ENCODE measurements at places on chromosomes 7 and 10.

DNA sequence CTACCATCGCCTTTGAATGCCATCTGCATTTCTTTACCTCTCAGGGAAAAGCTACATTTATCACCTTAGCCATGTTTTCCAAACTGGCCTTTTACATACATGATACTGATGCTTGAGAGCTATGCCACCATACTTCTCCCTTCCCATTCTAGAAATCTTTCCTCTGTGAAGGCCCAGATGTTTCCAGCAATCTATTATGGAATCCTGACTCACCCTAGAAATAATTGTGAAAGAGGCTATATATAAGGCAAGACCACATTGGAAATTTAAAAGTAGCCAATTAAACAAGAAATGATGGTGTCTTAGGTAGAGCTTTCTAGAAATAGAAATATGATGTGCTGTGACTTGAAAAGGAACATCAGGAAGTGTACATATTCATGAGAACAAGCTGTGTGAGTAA lies 389.7 kb downstream of the INHBA start:
- no peak for DNase-seq

GRCh38 chr10:133131734-133132472 lies 28.1 kb upstream of the KNDC1 start:
- no peak for DNase-seq

- no peak for DNase-seq
These were observed 665.4 kb downstream of the AUTS2 start for GRCh38 chr7:70263471-70264255.

DNA sequence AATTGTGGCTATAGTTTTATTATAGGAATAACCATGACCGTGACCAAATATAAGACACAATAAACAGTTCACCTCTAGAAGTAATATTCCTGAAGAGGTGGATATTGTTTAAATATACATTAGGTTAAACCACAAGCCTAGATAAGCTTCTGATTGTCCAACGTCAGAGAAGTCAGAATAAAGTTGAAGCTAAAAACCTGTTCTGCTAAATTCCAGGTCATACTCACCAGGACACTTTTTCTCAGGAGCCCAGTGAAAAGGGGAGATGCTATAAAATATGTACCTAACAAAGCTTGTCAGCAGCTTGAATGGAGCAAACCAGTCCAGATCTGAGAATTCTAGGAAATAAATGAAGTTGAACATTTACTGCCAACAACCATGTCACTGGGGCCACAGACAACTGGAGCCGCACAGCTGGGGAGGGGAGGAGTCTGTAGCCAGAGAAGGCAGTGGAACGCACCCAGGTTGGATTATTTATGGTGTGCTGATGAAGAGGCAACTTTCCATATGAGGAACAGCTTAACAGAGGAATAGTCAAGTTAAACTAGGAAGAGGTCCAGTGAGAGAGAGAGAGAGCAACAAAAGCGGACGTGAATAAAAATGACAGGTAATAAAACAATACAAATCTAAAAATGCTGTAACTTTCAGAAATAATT lies 191.1 kb downstream of the ZNF438 start:
- no peak for DNase-seq

- peak; percentile 82 for DNase-seq
These were observed 166.3 kb upstream of the TMEM196 start for GRCh38 chr7:19939746-19940145.

- peak; percentile 96 for DNase-seq
These were observed at the start of gene HSPB1 for GRCh38 chr7:76302347-76303201. Gene HSPB1, plus strand, starts transcription at chr7:76302673. Its CDS starts 40 bp downstream, at chr7:76302713.

DNA sequence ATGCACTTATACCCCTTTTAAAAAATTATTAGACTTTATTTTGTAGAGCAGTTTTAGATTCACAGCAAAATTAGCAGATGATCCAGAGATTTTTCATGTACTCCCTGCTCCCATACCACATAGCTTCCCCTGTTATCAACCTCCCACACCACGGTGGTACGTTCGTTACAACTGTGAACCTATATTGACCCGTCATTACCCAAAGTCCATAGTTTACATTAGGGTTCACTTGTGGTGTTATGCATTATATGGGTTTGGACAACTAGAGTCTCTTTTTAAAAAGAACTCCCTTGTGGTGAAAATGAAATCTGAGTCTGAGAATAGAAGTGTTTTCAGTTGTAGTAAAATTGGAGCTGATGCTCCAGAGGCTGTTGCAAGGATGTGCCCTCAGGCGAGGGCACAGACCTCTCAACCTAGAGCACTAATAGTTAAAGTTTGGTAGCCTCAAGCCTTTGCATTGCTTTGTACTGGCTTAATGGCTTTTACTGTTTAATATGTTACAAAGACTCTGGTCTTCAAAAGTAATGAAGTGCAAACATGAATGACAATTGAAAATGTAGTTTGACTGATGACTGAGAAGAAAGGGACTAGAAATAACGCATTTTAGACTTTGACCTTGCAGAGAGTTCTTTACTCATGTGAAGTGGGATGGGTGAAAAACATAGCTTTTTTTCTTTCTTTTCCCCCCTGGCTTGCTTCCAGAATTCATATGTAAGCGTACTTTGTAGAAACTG lies 30.6 kb upstream of the CSTF2T start:
- DNase-seq, result no peak

DNA sequence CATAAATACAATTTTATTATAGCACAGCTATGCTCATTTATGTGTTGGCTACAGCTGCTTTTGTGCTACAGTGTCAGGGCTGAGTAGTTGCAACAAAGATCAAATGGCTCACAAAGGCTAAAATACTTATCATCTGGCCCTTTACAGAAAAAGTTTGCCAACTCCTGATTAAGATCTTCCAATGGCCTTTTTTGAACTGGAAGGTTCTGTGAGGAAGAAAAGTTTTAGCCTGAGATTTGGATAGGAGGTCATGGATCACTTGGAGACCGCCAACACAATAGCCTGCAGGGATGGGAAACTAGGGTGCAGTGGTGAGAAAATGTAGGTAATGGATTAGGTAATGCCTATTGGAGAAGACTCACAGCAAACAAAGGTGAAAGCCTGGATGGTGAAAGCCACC lies 169.8 kb downstream of the NOC3L start:
- no peak for DNase-seq

GRCh38 chr10:31751051-31751737 lies 177.4 kb downstream of the ARHGAP12 start:
- peak; percentile 33 for DNase-seq

GRCh38 chr7:45885264-45885882 lies 2.9 kb upstream of the IGFBP1 start:
- DNase-seq, result peak; percentile 96

GRCh38 chr10:64215088-64215487 lies 693.9 kb downstream of the REEP3 start:
- DNase-seq, result no peak

GRCh38 chr10:3774814-3775695 lies 10.0 kb downstream of the KLF6 start:
- peak; percentile 92 for DNase-seq

GRCh38 chr7:105250239-105250638 lies 138.5 kb downstream of the SRPK2 start:
- no peak for DNase-seq

- DNase-seq, result peak; percentile 78
These were observed 120.7 kb downstream of the PRKAG2 start for GRCh38 chr7:151756076-151756731.

GRCh38 chr7:141027043-141027442 lies 12.3 kb upstream of the MRPS33 start:
- no peak for DNase-seq

Measured in A172 (cell line).